Non-pigmented ciliary epithelial cell (primary cell): ENCODE measurements at places on chromosomes 5 and 9.

DNA sequence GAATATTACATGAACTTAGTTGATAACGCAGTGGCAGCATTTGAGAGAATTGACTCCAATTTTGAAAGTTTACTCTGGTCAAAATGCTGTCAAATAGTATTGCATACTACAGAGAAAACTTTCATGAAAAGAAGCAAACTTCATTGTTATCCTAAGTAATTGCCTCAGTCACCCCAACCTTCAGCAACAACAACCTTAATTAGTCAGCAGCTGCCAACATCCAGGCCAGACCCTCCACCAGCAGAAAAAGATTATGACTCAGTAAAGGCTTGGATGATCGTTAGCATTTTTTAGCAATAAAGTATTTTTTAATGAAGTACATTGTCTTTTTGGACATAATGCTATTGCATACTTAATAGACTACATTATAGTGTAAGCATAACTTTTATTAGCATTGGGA is 40.8 kb upstream of the SPDL1 start:
- no peak for DNase-seq

GRCh38 chr9:93613174-93613573 is 36.8 kb downstream of the PHF2 start:
- no peak for DNase-seq

DNA sequence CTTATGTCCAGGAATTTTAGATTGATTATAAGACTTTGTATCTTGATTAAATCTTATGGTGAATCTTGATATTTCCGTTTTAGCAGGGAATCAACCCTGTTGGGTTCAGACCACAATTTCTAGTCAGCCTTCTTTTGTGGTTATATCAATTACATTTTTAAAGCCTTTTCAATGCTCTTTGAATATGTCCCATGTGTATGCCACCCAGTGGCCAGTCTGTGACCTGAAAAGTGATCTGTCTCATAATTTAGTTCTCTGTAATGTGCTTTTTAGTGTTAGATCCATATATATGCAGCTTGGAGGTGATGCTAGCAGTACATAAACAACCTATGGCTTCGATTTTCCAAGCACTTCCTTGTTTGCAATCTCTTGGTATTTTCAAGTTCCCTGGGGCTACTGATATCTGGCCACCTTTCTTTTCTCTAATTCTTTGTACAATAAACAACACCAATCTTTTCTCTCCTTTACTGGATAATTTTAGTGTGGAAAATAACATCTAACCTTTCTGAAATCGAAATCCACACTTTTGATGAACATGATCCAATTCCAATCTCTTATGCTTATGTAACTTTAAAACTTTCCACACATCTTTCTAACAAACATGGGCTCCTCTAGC is 28.8 kb downstream of the PDE8B start:
- no peak for DNase-seq

DNA sequence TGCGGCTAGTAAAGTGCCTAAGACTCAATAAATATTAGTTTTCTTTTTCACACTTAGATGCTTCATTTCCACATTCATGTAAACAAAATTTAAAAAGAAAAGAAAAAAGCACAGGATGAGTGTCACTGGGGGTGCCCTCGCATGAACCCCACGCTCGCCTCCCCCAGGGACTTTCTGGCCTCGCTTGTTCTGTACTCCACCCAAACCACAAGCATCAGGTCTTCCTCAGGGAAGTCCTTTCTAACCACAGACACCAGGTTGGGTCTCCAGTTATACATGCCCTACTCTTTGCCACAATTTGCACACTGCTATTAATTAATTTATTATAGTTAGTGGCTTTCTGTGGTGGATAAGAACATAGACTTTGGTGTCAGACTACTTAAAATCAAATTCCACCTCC is 92.4 kb downstream of the RORB start:
- no peak for DNase-seq

- no peak for DNase-seq
Measured at GRCh38 chr9:107281922-107282667, 984 bp upstream of the RAD23B start.

- DNase-seq, result no peak
Measured at GRCh38 chr9:123997665-123998277, 13.8 kb upstream of the LHX2 start.

DNA sequence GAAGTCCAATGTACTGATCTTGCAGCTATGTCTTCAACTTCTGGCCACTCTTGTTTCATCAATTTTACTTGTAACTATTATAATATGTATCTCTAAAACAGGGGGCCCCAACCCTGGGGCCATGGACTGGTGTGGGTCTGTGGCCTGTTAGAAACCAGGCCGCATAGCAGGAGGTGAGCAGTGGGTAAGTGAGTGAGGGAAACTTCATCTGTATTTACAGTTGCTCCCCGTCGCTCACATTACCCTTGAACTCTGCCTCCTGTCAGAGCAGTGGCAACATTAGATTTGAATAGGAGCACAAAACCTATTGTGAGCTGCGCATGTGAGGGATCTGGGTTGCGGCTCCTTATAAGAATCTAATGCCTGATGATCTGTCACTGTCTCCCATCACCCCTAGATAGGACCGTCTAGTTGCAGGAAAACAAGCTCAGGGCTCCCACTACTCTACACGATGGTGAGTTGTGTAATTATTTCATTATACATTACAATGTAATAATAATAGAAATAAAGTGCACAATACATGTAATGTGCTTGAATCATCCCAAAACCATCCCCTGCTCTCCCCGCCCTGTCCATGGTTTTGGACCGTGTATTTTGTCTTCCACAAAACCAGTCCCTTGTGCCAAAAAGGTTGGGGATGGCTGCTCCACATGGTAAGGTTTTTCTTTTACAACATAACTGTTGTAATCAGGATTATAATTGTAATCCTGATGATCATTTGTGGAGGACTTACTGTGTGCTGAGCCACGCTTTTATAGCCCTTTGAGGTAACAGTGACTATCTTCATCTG is 26.9 kb upstream of the SH3PXD2B start:
- no peak for DNase-seq

DNA sequence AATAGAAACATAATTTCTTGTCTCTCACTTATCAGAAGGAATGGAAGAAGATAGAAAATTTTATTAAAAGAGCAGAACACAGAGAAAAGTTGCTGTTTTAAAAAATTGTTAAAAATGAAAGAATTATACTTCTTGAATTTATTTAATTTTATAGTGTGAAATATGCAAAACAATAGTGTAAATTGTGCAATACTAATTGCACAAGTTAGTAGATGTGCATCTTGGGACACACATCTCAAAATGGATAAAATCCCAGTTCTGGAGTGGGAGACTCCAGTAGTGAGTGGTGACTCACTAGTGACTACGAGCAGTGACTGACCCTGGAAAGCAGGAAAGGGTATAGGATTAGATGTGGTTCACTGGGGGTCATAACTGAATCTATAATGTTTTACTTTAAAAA is 223.2 kb downstream of the MSX2 start:
- no peak for DNase-seq

- DNase-seq, result no peak
Measured at GRCh38 chr9:134778841-134779411, 101.7 kb upstream of the FCN2 start.

- no peak for DNase-seq
Measured at GRCh38 chr5:35672995-35673394, 55.3 kb downstream of the SPEF2 start.

DNA sequence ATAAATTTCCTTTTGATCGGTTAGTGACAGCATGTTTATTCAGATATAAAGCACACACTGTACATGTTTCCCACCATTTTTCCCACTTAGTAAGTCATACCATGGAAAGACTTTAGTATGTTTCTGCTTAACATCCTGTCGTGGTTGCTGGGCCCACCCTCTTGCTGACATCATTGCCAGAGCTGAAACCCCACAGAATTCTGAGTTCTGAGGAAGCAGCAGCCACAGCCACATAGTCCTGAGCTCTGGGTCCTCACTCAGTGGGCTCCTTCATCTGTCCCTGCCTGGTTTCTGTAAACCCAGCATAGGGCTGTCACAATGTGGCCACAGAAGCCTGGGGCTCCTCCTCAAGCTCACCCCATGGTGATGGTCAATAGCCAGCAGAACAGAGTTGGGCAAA is 441.5 kb downstream of the ENC1 start:
- DNase-seq, result no peak

DNA sequence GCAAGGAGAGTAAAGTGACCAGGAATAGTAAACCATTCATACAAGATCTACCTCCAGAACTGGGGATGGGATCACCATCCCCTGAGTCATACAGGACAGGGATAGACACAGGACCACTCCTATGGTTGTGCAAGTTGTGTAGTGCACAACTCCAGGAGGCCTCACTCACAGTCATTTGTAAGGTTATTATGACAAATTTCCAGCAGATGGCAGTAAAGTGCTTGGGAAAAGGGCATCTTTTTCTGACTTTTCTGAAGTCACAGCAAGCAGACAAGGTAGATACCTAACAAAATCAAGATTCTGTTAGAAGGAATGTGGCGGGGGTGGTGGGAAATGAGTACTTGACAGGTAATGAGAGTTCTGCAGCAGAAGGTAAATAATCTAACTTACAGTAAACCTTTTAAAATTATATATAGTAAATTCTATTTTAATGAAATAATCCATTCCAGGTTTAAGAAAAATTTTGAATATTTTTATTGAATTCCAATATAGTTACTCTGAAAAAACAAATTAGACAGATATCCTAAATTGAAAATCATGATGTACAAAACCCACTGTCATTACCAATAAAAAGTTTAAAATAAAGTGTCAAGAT is 16.7 kb upstream of the KIF27 start:
- DNase-seq, result no peak

DNA sequence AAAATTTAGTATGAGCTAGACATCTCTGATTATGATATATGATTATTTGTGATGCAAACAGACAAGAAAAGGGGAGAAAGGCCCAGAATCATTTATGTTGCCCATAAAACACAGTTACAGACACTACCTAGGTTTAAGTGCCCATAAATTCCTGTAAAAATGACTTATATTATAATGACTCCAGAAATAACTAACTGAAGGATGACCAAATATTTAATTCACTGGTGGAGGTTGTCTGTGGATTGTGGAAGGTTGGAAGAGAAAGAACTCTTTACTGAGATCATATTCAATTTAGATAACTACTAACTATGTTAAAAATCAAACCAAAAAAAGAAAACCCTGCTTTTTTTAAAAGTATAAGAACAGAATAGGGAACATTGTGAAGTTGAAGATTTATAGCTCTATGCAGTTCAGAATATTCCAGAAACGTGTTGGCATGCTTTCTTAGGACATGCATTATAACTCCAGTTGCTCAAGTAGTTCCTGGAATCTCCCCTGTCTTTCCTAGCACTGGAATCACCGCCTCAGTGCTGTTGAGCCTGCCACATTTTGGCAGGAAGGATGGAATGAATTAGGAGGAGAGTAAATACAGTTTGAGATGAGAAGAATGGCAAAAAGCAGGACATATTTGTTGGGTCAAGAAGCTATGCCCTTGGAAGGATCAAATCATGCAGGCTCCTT is 72.0 kb upstream of the PAPPA start:
- DNase-seq, result no peak

DNA sequence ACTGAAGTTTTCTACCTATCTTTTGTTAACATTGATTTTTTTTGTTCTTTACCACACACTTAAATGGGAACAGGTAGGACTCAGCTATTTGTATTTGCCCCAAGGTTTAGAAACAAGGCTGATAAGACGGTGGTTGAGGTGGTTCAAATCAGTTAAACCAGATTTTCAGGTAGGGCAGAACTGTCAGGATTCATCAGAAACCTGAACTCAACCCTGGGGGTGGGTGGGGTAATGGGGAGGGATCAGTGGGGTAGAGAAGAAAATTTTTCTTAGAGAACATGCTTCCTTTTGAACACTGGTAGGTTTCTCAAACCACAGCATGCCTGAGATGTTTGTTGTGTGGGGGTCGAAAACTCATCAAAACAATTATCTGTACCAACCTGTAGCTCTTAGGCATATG is 113.0 kb downstream of the BASP1 start:
- DNase-seq, result no peak

GRCh38 chr5:132112111-132112510 is 38.5 kb downstream of the CSF2 start:
- no peak for DNase-seq

DNA sequence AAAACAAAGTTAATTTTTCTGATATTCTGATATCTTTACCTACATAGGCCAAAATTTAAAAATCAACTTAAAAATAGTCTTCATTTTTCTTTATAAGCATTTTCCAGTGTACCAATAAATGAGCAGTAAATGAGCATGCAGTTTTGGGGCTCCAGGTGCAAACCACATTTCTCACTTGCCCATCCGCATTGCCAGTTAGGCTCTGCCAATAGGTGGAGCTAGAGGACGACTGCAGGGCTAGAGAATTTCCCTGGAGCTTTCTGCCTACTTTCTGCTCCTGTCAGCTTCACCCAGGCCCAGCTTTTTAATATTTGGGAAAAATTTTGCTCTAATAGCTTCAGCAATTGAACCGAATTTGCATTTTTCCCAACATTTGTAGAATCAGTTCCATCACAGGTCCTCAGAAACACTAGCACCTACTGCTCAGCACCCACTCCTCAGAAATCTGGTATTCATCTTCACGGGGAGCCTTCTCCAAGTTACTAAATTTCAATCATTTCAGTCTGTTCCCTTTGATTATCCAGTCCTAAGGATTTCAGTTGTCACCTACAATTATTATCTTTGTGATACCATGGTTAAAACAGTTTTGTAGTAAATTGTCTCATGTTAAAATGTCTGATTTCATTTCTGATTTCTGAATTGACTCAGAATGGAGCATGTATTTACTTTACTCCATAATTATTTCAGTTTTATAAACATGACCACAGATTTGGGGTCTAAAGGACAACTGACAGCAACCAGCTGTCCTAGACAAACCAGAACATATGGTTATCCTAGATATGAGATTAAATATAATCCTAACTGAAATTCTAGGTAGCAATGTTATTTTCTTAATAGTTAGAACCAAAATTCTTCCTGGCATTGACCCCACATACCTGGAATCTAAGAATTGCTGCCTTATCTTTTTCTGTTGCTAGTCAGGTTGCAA is 104.6 kb upstream of the FAM174A start:
- no peak for DNase-seq

- DNase-seq, result no peak
Measured at GRCh38 chr9:84271921-84272556, 68.5 kb downstream of the SLC28A3 start.

DNA sequence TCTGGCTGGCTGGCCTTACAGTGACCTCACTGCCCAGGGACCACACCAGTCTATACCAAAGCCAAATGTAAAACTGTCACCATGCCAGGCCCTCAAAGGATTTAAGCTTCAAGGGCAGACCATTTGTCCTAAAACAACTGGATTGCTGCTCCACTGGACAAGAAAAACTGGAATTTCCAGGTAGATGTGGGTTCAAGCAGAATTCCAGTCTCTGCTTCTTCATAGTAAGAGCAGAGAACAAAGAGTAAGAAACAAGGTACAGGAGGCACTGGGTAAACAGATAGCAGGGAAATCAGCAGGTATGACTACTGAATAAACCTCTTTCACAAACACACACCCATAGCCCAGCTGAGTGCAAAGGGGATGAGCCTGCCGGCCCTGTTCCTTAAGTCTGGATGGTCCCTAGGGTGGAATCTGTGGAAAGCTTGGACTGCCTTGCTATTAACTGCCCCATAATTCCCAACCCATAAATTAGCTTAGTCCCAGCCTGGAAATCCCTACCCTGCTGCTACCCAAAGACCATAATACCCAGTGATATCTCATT is 5.5 kb downstream of the B4GALT1 start:
- no peak for DNase-seq

- no peak for DNase-seq
Measured at GRCh38 chr5:125154301-125155110, 408.1 kb upstream of the ZNF608 start.
